Activated CD4-positive, alpha-beta T cell treated with anti-CD3 and anti-CD28 coated beads, Interleukin-10, Interleukin-2, amounts not matched to agents 100 ng/mL and 50 ng/mL, durations not matched to agents 16 hours and 8 hours (primary cell): ENCODE measurements at places on chromosomes 16 and 17.

GRCh38 chr17:2971851-2972250 is 91.6 kb downstream of the OR1D5 start:
- no peak for DNase-seq

DNA sequence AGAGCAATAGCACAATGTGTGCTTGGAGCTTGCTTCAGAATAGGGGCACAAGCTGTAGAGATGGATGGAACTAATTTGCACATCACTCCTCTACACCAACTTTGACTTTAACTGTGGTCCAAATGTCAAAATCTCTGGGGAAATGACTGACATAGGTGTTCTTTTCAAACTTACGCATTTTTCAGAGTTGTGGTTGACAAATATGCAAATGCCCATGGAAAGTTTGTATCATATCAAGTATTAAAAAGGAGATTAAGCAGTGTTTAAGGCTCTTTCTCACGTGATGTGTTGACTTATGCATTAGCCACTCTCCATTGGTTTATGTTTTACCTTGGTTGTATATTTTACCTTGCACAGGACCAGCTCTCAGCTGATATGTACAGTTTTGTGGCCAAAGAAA is 77.1 kb downstream of the ELAC2 start:
- no peak for DNase-seq

GRCh38 chr16:79069633-79070032 is 530.9 kb downstream of the MAF start:
- peak; percentile 62 for DNase-seq

- DNase-seq: no peak
These were observed 11.9 kb upstream of the GSE1 start for GRCh38 chr16:85601272-85601639.

GRCh38 chr16:66569827-66570405 is 3.7 kb downstream of the CMTM1 start:
- no peak for DNase-seq

DNA sequence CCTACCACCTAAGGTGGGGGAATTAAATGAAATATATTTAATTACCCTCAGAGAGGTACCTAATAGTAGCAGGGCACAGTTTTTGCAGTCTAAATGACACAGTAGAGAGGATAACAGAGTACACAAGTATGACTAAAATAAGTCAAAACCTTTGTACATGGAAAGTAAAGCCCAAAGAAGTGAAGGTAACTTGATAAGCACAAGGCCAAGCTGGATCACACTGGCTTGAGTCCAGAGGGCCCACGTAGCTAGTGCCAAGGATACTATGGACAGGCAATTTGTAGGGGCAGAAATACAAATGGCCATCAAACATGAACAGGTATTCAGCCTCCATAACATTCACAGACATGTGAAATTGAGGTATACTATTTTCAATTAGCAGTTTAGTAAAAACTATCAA is 7.6 kb downstream of the MYO18A start:
- DNase-seq: no peak

DNA sequence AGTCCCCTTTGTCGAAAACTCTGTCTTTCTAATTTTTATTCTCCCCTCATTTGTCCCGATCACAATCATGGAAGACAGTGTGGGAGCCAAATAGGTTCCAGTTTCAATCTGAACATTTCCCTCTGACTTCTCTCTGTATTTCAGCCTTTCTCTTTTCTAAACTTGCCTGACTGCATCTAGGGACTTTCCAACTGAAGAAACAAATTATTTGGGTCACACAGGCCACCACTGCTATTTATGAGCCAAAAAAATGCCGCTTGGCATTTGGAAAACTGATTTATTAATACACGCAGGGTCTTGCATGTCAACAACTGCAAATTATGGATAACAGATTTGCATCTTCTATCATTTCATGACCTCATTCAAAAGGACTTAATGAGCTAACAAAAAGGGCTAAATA is 55.2 kb upstream of the ELAC2 start:
- DNase-seq: no peak

DNA sequence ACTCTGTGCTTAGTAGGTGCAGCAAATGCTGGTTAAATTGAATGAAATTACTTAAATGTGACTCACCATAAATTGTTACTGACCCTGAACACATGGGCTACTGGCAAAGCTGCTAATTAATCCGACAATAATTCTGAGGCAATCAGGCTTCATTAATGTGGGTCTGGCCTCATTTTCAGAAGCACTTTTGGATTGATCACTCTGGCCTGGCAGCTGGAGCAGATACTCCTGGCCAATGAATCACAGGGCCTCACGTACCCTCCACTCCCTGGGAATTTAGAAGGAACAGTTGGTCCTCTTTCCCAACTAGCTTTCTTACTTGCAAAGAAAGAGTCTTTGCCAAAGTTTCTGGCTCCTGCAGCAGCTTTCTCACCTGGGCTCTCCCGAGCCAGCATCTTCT is 162.0 kb upstream of the ZKSCAN2 start:
- no peak for DNase-seq

DNA sequence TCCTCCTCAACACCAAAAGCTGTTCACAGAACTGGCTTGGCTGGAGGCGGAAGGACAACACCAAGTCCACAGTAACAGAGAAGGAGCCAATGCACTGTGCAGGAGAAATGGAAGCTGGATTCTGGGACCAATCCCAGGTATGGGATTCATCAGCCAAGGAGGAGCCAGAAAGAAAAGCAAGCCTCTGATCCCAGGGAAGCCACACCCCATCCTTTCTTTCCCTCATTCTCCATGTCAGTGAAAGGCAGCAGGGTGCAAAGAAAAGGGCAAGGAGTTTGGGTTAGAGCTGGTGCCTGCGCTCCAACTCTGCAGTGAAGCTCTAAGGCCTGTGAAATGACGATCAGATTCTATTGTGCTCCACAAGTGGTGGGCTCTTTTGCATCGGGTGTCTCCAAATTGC is 11.0 kb downstream of the DCAKD start:
- DNase-seq: no peak

DNA sequence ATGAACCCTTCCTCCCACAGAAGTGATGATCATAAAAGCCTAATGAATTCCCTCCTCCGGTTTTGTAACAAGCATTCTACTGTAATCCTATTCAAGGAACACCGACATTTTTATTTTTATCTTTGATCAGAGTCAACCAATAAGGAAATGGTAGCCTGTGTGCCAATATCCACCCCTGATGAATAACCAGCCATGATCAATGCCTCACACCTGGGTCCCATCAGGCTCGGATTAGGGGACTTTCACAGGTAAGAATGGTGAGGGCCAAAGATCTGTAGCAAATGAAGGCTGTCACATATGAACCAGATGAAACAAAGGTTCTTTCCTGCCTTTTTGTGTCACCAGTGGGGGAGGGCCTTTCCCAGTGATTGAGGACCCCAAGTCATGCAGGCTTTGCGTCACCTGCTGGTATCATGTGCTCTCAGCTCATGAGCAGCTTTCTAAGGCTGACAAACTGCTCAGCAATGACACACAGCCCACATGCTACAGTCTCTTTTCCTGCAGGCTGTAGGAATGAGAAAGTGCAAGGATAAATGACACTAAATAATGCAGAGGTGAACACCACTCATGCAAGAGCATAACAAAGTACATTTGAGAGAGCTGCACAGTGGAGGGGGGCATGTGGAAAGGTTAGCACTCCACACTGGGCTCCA is 34.9 kb downstream of the TOM1L2 start:
- DNase-seq: no peak
